ENCODE measurements at places on chromosomes 4 and X. TPM values are rescaled to one million over a fixed set of nuclear protein-coding genes. Genes with fewer than 3 reads are reported as not detected.
A peak's percentile ranks its signal among the peaks of the same experiment; 100 is the strongest.

The PAGE4 gene
- total RNA-seq: not detected

The ATP2B3 gene
- not detected for total RNA-seq

The FRMD7 gene
- total RNA-seq: not detected

The CPZ gene
- total RNA-seq: 0.90 TPM

The RASGEF1B gene
- 6.3 TPM for total RNA-seq

The WDR13 gene
- 208 TPM for total RNA-seq

The FGF5 gene
- total RNA-seq: 0.07 TPM

The C4orf36 gene
- total RNA-seq: not detected

The SPIN2B gene
- 5.7 TPM for total RNA-seq

The TBCK gene
- 18.8 TPM for total RNA-seq

The MEPE gene
- total RNA-seq: not detected

The CDX4 gene
- total RNA-seq: not detected

The KLF8 gene
- 6.4 TPM for total RNA-seq

The FDCSP gene
- not detected for total RNA-seq

The XG gene
- 0.51 TPM for total RNA-seq

- DNase-seq: no peak
- no peaks in the 10 kb centered on the region for H3K4me1 ChIP-seq
- H3K27ac ChIP-seq: no peak overlapping the region
- H3K4me3 ChIP-seq: no peak overlapping the region
These were observed 18.0 kb upstream of the PDHA2 start for GRCh38 chr4:95821867-95822266.

GRCh38 chrX:141619336-141619735 lies 29.8 kb downstream of the SPANXA2 start:
- no peaks in the 10 kb centered on the region for H3K27me3 ChIP-seq
- no peaks in the 10 kb centered on the region for H3K36me3 ChIP-seq
- H3K4me3 ChIP-seq: no peak overlapping the region
- no peak for DNase-seq
- H3K4me1 ChIP-seq: no peaks in the 10 kb centered on the region

GRCh38 chr4:87966095-87966496 lies 9.4 kb upstream of the SPP1 start:
- no peak overlapping the region for H3K27ac ChIP-seq
- H3K36me3 ChIP-seq: no peaks in the 10 kb centered on the region
- H3K4me3 ChIP-seq: no peak overlapping the region
- H3K4me1 ChIP-seq: no peaks in the 10 kb centered on the region
- no peaks in the 10 kb centered on the region for H3K27me3 ChIP-seq

GRCh38 chrX:18290200-18290599 lies 64.3 kb downstream of the SCML2 start:
- no peak overlapping the region for H3K27ac ChIP-seq
- no peak overlapping the region for H3K4me3 ChIP-seq
- no peaks in the 10 kb centered on the region for H3K36me3 ChIP-seq

DNA sequence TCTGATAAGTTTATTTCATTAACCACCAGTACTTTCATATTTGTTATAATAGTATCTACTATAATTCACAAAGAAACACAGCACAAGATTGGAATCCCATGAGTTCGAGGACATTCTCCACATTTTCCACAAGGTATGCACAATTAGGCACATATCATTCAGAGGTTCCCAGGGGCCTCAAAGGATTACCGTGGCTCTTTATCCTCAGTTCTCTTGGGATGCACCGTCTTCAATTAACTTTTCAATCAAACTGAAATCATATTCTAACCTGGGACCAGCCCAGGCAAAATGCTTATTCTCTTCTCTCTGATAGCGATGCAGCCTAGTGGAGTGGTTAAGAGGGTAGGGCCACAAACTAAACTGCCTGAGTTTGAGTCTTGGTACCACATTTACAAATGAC lies 242.6 kb upstream of the RASGEF1B start:
- H3K27ac ChIP-seq: no peak overlapping the region
- no peaks in the 10 kb centered on the region for H3K36me3 ChIP-seq
- H3K4me1 ChIP-seq: no peaks in the 10 kb centered on the region
- H3K4me3 ChIP-seq: no peak overlapping the region

DNA sequence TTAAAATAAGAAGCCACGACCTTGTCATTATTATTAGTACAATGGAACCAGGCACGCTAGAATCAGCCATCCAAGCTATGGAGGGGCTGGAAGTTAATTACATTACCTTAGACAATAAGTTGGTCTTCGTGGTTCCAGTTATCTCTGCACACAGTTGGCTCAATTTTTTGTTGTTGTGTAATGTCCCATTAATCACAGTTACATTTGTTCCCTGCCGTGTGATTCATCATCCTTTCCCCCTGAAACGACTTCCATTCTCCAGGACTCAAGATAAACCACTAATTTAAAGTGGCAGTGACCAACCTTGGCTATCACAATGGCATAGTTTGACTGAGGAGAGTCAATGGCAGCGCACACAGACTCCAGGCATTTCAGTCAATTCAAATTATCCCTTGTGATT lies 905.0 kb downstream of the RAB28 start:
- H3K4me3 ChIP-seq: no peak overlapping the region
- H3K4me1 ChIP-seq: no peaks in the 10 kb centered on the region
- no peaks in the 10 kb centered on the region for H3K36me3 ChIP-seq
- no peak for DNase-seq
- H3K27ac ChIP-seq: no peak overlapping the region

- H3K36me3 ChIP-seq: no peaks in the 10 kb centered on the region
- peak overlapping the region; percentile 16 for H3K27ac ChIP-seq
- no peak overlapping the region for H3K4me3 ChIP-seq
- no peaks in the 10 kb centered on the region for H3K27me3 ChIP-seq
- no peak for DNase-seq
These were observed 111.9 kb upstream of the GALNT7 start for GRCh38 chr4:173056710-173057109.

- no peak overlapping the region for H3K4me3 ChIP-seq
- H3K27ac ChIP-seq: peak overlapping the region; percentile 84
- H3K27me3 ChIP-seq: no peaks in the 10 kb centered on the region
- peaks cover 29% of the 10 kb centered on the region for H3K4me1 ChIP-seq
These were observed 35.8 kb downstream of the FHL1 start for GRCh38 chrX:136183172-136183571.

- H3K27ac ChIP-seq: no peak overlapping the region
- no peaks in the 10 kb centered on the region for H3K36me3 ChIP-seq
- no peak for DNase-seq
- H3K4me3 ChIP-seq: no peak overlapping the region
- H3K4me1 ChIP-seq: no peaks in the 10 kb centered on the region
- no peaks in the 10 kb centered on the region for H3K27me3 ChIP-seq
These were observed 2497.3 kb downstream of the ARAP2 start for GRCh38 chr4:33746979-33747378.

DNA sequence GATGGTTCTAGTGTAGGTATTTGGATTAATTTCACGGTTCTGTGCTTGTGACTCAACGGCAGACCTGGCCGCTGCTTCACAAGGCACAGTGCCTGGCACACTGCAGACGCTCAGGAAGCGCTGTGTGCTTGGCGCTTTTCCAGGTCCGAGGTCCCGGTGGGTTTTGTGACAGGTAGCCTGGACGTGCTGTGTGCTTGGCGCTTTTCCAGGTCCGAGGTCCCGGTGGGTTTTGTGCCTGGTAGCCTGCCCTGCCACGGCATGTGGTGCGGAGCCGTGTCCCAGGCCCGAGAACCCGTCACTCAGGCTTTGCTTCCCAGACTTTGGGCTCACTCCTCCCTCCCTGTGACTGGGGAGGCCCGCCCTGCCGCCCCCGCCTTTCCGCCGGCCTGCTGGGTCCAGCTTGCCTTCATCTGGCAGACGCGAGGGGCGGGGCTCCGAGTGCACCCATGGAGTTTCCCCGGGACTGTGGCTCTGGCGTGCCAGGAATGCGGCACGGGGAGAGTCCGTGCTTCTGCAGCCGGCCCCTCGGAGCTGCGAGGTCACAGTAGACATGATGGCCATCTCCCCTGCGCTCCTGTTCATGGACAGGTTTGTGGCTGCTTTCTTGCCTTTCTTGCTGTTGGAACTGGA lies 44.2 kb downstream of the TBC1D14 start:
- no peaks in the 10 kb centered on the region for H3K36me3 ChIP-seq
- peak; percentile 86 for DNase-seq
- peak overlapping the region; percentile 31 for H3K4me3 ChIP-seq
- H3K27ac ChIP-seq: peak overlapping the region; percentile 13

- H3K4me1 ChIP-seq: no peaks in the 10 kb centered on the region
- no peaks in the 10 kb centered on the region for H3K27me3 ChIP-seq
- no peak for DNase-seq
- no peak overlapping the region for H3K27ac ChIP-seq
- no peaks in the 10 kb centered on the region for H3K36me3 ChIP-seq
- H3K4me3 ChIP-seq: no peak overlapping the region
These were observed 793.7 kb upstream of the LCORL start for GRCh38 chr4:18815081-18815778.

DNA sequence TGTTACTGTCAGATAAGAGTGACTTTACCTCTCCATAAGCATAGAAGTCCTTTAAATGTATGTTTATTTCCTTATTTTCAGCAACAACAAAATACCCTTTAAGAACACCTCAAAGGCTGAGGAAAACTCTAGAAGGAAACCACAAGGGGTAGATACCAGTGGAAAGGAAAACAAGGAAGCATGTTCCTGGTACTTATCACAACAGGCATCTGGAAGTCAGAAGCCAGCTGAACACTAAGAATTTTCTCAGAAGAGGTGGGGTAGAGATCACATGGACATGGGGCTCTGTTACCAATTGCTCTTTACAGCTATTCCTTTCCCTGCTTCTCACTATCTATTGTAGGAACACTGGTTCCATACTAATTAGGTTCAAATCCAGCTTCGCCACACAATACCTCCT lies 51.5 kb upstream of the BEND2 start:
- no peak overlapping the region for H3K4me3 ChIP-seq
- H3K27me3 ChIP-seq: no peaks in the 10 kb centered on the region
- no peak for DNase-seq
- no peaks in the 10 kb centered on the region for H3K4me1 ChIP-seq
- no peaks in the 10 kb centered on the region for H3K36me3 ChIP-seq
